ENCODE measurements at places on chromosomes 16 and 17.

DNA sequence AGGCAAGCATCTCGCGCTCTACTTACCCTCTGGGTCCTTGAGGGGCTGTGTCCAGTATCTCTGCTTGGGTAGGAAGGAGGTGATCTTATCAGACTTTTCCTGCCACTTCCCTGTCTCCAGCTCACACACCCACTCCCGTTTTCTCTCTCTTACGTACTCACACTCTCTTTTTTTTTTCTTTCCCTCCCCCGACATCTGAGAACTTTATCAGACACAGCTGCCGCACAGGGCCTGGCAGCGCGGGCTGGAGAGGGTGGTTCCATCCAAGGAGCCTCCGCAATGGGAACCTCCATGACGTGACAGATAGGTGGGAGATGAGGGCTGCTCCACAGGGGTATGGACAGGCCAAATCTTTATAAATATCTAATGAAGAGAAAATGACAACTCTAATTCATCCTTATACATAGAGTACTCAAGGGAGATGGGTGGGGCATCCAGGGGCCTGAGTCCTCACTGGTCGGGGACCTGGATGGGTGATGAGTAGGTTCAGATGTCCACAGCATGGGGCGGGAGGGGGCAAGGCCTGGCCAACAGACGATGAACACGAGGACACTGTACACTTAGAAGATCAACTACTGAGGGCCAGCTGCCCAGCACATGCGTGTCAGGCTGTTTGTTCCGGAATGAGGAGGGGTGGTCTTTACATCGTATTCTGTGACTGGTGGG lies 23.3 kb downstream of the MINK1 start:
- DNase-seq: no peak

DNA sequence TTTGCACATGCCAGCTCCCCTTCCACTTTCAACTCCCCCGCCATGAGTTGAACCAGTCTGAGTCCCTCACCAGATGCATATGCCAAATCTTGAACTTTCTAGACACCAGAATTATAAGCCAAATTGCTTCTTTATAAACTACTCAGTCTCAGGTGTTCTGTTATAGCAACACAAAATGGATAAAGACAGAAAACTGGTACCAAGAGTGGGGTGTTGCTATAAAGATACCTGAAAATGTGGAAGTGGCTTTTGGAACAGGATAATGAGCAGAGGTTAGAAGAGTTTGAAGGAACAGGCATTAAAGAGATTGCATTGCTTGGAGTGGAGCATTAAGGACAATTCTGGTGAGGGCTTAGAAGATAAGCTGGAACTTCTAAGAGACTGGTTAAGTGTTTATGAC lies 17.2 kb upstream of the CACNG5 start:
- DNase-seq: no peak

DNA sequence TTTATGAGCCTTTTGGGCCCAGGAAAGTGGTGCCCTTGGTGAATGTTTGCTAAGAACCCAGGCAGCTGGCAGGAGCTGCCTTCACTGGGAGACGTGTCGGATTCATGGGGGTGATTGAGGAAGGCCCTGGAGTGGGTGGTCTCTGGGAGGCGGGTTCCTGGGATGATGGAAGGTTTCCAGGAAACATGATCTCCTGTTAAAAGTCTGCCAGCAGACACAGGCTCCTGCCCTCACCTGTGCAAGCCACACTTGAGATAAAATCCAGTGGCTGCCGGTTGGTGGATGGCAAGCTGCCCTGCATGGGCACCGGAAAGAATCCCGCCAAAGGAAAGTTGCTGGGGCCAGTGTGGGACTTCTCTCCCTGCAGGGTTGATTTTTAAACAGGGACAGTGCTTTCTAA lies 189.0 kb upstream of the CIBAR2 start:
- DNase-seq: no peak

- no peak for DNase-seq
Measured at GRCh38 chr17:41561554-41561953, 10.3 kb downstream of the KRT9 start.

DNA sequence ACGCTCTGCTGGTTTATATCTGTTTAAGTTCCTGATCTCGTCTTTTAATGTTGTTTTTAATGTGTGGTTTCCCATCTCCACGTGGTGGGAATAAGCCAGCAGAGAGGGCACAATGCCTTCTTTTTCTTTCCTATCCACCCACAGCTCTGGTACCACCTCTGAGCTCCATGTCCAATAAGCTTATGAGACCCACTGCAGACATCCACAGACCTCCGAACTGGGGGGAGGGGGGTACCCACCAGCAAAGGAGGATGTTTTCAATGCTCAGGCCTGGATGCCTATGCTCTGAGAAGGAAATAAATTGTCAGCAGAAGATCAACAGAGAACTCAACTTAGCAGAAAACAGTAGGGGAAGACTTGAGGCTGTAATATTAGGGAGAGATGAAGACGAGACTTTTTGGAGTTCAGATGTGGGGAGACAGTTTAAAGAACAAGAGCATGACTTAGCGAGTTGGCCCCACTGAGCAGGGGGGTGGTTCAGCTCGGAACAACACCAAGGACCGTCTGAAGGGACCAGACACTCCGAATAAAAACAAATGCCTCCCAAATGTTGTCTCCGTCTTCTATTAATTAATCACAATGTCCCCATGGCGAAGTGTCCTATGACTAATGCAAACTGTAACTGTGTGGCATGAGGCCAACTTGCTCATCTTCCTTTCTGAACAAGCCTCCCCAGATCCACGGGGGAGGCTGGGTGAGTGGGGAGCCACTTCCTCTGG lies 62.7 kb downstream of the GAS7 start:
- no peak for DNase-seq

DNA sequence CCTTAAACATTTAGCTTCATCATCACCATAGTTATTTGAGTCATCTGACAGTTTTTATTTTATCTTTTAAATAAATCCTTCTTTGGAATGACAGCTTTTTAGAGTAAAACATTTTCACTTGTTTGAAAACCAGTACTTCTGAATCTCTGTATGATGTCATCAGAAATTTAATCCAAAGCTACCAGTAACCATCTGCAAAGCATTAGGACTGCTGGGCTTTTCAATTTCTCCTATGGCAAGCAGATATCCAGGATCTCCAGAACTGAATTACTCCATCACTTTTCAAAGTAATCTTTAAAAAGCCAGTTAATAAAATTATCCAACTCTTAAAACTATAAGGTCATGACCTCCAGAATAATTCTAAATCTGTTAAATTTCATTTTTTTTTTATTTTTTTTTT lies 51.5 kb downstream of the CHCT1 start:
- DNase-seq: no peak

GRCh38 chr17:38994026-38994425 lies 26.8 kb upstream of the FBXO47 start:
- DNase-seq: no peak

DNA sequence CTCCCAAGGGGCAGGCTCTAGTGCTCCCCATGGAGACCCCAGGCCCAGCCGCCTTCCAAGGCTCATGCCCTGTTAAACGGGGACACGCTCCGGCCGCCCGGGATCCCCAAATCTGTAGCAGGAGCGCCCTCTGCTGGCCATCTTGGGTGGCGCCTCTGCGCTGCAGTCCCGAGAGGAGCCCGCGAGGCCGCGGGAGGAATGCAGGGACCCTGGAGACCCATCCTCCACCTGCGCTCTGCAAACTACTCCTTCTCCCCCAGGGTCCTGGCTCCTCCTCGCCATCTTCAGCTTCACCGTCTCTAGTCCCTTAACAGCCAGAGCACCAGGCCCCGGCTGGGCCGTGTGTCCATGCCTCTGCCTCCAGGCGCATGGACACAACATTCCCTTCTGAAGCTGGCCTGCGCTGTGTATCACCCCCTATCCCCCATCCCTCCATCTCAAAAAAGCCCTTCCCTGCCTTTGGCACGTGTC lies 23.6 kb upstream of the KRT17 start:
- peak; percentile 95 for DNase-seq

GRCh38 chr16:76947749-76948148 lies 243.2 kb upstream of the MON1B start:
- no peak for DNase-seq

DNA sequence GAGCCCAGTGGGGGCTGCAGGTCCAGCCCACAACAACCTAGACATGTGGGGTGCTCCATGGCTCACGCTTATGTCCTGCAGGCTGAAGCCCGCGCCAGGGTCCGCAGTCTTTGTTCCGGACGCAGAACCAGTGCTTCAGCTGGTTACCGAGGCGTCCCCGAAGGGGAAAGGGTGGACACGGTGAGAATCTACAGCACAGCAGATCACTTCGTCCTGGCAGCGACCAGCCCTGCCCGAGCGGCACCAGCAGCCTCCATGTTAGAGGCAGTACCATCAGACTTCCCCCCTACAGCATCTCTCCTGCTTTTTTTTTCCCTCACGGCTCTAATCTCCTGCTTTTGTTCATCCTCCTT lies 1736.4 kb downstream of the TP53TG3F start:
- DNase-seq: no peak

DNA sequence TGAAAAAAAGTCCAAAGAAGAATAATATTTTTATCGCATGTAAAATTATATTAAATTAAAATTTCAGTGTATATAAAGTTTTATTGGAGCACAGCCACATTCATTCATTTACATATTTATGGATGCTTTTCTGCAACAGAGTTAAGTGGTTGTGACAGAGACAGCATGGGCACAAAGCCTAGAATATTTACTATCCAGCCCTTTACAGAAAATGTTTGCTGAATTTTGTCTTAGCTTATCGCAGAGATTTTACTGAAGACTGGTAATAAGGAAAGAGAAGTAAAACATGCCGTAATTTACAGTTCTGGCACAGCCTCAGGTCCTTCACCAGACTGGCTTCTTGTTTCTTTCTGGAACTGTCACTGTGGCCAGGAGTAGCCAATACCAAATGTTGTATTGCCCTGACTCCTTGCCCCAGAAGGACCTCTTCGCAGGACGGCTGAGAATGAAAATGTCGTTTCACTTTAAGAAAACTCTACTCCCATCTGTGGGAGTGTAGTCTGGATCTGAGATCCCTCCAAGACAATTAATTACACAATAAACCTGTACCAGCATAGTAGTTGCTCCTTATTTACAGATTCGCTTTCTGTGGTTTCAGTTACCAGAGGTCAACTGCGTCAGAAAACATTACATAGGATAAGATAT lies 94.9 kb upstream of the GOT2 start:
- no peak for DNase-seq

GRCh38 chr17:5587438-5588032 lies 3.2 kb upstream of the NLRP1 start:
- peak; percentile 43 for DNase-seq

- no peak for DNase-seq
Measured at GRCh38 chr16:1982013-1982433, 754 bp upstream of the NOXO1 start.

DNA sequence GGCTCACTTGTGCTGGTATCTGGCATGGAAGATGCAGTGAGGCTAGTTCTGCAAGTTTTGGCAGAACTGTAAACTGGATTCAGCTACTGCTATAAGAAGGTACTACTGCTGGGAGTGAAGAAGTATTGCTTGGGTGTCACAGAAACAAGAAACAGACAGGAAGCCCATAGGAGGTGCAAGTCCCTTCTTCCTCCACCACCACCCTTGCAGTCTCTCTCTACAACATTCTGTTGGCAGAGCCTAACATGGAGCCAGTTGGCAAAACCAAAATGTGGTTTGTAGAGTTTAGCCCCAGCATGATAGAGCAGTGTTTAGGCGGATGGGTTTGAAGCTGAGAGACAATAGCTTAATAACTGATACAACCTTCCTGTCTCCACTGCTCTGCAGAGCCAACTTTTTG lies 72.6 kb downstream of the NLK start:
- no peak for DNase-seq

GRCh38 chr17:50044483-50044882 lies 11.4 kb upstream of the ITGA3 start:
- DNase-seq: no peak

DNA sequence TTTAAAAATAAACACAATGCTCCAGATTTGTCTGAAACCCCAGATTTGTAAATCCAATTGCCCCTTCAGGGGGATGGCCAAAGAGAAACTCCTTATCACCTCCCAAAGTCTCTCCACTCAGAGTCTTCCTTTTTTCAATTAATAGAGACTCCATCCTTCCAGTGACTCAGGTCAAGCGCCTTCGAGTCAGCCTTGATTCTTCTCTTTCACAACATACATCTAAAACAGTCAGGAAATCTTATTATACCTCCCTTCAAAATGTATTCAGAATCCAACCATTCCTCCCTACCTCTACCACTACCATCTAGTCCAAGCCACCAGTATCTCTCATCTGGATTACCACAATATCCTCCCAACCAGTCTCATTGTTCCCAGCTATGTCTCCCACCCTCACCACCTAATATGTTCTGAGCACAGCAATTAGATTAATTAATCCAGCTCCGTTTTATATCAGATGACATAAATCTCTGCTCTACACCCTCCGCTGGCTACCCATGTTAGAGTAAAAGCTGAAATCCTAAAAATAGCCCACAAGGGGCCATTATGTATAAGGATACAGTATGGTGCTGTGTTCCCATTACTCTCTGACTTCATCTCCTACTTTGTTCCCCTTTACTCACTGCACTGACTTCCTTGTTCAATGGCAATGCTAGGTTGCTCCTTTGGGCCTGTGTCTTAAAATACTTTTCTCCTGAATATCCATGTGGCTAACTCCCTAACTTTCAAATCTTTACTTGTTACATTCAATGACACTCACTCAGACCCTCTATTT lies 11.8 kb downstream of the SIAH1 start:
- no peak for DNase-seq

DNA sequence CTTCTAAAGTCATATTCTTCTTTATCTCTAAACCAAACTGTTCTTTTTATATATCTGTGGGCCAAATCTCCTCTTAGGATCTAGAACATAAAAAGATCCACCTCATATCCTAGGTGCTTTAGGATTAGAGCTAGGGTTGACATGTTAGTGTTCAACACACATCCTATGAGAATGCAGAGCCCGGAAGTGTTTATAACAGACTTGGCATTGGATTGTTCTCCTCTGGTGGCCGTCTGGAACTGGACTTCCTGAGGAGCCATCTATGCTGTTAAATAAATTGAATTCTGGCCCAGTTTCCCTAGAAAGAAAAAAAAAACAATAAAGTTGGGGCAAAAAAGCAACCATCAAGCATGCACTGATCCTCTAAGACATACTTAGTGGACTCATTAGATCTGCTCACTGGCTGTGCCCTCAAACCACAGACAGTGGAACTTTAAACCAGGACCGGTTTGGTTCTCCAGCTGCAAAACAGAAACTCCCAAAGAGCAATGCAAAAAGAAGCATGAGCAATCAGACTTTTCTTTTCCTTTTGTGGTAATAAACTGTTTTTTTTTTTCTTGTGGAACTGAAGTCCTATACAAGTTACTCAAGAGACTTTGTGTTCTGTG lies 182.5 kb downstream of the ZNF18 start:
- no peak for DNase-seq

DNA sequence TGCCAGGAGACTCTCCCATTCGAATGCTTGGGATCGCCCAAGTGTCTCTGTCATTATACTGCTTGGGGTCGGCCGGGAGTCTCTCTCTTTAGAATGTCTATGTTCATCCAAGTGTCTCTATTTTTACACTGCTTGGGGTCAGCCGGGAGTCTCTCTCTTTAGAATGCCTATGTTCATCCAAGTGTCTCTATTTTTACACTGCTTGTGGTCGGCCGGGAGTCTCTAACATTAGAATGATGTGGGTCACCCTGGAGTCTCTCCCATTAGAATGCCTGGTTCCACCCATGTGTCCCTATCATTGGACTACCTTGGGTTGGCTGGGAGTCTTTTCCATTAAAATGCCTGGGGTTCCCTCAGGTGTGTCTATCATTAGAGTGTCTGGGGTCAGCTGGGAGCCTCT lies 2230.4 kb downstream of the TP53TG3F start:
- DNase-seq: no peak

GRCh38 chr17:38329284-38329683 lies 14.5 kb downstream of the GPR179 start:
- DNase-seq: no peak

GRCh38 chr17:79632432-79632735 lies 21.5 kb upstream of the RBFOX3 start:
- DNase-seq: no peak

Data from stimulated activated CD4-positive, alpha-beta T cell treated with anti-CD3 and anti-CD28 coated beads, Interleukin-2, amount 100 ng/mL, for 48 hours (primary cell).